ENCODE measurements at places on chromosomes 2 and 18. TPM values are rescaled to one million over a fixed set of nuclear protein-coding genes. Genes with fewer than 3 reads are reported as not detected.

OTOS gene
- not detected for total RNA-seq

ADAM23 gene
- total RNA-seq, result 9.5 TPM

ANKRD53 gene
- 9.1 TPM for total RNA-seq

ATP8B1 gene
- 12.3 TPM for total RNA-seq

CDCA7 gene
- total RNA-seq, result 10.7 TPM

GMPPA gene
- 25.4 TPM for total RNA-seq

ACADL gene
- 3.7 TPM for total RNA-seq

CXCR4 gene
- 95.7 TPM for total RNA-seq

FOXD4L1 gene
- not detected for total RNA-seq

CCDC148 gene
- 13.1 TPM for total RNA-seq

MERTK gene
- 12.6 TPM for total RNA-seq

PTMA gene
- 734 TPM for total RNA-seq

PAX8 gene
- 3.7 TPM for total RNA-seq

FER1L5 gene
- total RNA-seq, result 0.60 TPM

Measured in camera-type eye (tissue), 1 donor.